ENCODE measurements at places on chromosomes 2 and 18.

- DNase-seq = no peak
Observed at GRCh38 chr2:116319935-116320334, 1494.6 kb upstream of the DDX18 start.

- no peak for DNase-seq
Observed at GRCh38 chr2:2826209-2826551, 495.1 kb upstream of the MYT1L start.

GRCh38 chr18:57803103-57803969 is at the start of gene ATP8B1:
ATP8B1 (minus strand) TSS chr18:57803315; CDS start chr18:57731807, 71,508 bp downstream.
- DNase-seq = no peak

- no peak for DNase-seq
Observed at GRCh38 chr2:28488083-28488830, 7.6 kb upstream of the PLB1 start.

GRCh38 chr2:223469270-223470046 is 132.7 kb downstream of the SCG2 start:
- DNase-seq = no peak

- no peak for DNase-seq
Observed at GRCh38 chr18:43780782-43781340, 503.6 kb upstream of the SYT4 start.
